GM03348 (cell line): ENCODE measurements at places on chromosomes 6 and 20.

- no peak for DNase-seq
These were observed 487.8 kb downstream of the PTPRT start for GRCh38 chr20:42701948-42702347.

DNA sequence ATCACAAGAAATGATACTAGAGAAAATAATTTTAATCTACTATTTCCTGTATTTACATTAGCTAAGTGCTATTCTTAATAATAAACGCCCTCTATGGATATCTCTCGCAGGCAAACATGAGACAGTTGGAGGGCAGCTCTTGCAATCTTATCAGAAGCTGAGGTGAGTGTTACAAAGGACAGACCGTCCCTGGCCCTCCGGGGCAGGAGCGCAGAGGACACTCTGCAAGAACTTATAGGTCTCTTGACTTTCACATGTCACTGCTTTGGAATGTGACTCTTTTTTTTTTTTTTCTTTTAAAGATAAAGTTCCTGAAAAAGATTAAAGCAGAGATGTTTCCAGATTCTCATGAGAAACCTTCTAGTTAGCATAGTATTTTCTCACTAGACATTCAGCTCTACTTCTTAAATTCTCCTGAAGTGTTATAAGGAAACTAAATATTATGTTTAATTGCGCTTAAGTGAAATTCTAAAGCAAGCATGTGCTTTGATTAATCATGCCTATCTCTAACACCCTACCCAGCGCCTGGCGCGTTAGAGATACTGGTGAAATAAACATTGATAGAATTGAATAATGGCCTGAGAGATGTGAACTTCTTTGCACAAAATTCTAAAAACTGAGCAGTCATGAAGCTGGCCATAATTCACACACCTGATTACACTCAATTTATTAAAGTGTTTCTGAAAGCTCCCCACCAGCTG, 57.4 kb downstream of the SYTL3 start:
- peak; percentile 63 for DNase-seq

- DNase-seq, result no peak
These were observed 100.9 kb upstream of the ENPP5 start for GRCh38 chr6:46271728-46272127.

DNA sequence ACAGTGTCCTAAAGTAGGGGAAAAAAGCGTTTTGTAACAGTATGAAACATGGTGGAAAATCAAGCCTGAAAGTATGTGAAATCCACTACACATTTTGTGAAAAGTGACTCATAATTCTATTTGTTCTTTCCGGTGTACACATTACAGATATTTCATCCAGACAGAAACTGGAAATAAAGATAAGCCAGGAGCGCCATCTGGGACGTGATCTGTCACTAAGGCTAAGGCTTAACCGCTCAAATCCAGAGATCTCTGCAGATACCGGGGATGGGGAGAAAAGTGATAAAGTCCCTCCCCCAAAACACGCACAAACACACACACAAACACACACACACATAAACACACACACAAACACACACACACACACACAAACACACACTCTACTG, 26.6 kb upstream of the SRSF6 start:
- no peak for DNase-seq

GRCh38 chr20:43186312-43186711, 3.4 kb downstream of the PTPRT start:
- no peak for DNase-seq

GRCh38 chr6:46628976-46629375, 23.6 kb downstream of the CYP39A1 start:
- no peak for DNase-seq

DNA sequence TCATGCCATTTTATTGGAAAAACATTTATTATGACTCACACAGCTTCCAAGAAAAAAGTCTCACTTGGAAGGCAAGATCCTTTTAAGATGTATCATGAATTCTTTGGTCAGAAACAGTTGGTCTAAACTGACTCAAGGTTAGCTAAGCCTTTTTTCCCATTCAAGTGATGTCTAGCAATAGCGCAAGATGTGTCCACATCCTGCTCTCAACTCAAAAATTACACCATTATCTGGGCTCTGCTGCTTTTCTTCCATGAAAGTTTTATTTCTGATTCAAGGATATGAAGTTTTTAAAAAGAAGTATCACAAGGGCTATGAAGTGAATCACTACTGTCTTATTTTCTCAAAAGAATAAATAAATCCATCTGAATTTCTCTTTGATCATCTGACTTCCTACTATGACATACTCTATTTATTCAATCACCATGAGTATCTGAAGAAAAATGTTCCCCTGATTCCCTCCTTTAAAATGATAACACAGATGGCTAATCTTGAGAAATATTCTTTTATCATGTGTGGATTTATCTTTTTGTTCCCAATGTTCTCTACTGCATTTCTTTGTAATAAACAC, 139.2 kb downstream of the AHI1 start:
- DNase-seq, result peak; percentile 74

- DNase-seq, result no peak
These were observed 13.3 kb upstream of the MYT1 start for GRCh38 chr20:64150756-64151632.

DNA sequence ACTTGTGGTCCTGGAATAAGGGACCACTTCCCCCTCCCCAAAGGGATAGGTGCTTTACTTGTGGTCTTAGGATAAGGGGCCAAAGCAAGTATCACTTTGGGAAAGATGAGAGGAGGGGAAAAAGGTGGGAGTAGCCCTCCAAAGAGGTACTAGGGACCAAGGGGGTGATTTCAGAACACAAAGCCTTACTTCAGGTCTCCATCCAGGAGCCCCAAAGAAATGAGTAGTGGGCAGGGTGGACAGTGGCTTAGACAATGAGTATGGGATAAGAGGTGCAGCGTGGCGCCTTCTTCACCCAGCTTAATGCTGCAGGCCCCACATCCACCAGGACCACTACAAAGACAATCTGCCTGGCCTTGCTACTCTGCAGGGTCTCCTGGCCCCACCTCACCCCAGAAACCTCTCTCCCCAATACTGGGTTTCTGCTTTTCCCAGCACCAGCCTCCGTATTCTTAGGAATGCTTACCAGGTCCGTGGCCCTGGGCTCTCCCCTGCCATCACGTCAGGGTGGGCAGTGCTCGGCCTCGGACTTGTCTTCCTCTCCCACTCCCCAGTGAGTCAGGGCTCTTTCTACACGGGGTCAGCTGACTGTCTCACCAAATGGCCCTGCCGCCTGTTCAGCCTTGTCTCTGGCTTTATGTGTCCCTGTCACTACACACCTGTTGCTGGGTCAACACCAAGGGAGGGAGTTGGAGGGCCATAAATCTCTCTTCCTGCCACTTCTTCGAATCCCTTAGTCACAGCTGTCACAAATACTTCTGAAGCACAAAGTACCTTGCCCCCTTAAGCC, 3.1 kb downstream of the NNAT start:
- no peak for DNase-seq

- peak; percentile 78 for DNase-seq
These were observed 277.7 kb upstream of the ECI2 start for GRCh38 chr6:4413073-4413472.

- no peak for DNase-seq
These were observed 16.2 kb downstream of the ADGRB3 start for GRCh38 chr6:68651011-68651985.

DNA sequence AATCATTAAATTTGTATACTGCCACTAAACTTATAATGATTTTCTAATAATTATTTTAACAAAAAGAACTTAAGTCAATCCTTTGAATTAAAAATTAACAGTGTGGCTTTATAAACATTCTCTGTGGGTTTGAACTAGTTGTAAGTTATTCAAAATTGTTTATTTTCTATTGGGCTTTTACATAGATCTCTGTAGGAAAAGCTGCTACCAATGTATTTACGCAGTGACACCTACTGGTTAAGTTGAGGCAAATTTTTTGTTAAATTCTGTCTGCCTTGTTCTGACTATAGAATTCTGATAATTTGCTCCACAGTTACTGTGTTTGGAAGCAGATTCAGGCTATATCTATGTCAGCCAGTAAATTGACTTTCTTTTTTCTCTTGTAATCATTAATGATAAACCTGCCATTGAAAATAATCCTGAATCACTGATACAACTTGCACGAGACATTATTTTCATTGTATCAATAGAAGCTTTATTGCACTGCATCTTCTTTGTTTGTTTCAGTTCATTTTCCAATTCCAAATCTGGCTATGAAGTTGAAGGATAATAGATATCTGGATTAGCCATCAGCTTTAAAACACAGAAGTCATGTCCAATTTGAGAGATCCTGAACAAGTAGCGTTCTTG, 66.0 kb upstream of the UTRN start:
- DNase-seq, result peak; percentile 60

DNA sequence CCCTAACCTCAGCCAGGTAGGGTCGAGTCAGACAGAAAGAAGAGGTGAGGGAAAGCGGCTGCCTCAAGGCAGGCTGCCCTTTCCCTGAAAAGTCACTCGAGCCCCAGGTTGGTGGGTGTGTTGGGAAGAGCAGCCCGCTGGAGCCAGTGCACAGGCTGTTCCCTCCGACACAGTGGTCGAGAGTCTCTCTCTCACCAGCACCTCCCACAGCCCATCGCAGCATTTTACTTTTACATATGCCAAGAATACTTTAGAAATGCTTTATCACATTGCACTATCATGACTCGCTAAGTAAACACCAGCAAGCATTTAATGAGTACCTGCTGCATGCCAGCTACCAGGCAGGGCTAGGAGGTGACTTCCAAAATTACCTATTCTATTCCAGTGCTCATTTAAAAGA, 1.7 kb downstream of the PRPH2 start:
- DNase-seq, result no peak

DNA sequence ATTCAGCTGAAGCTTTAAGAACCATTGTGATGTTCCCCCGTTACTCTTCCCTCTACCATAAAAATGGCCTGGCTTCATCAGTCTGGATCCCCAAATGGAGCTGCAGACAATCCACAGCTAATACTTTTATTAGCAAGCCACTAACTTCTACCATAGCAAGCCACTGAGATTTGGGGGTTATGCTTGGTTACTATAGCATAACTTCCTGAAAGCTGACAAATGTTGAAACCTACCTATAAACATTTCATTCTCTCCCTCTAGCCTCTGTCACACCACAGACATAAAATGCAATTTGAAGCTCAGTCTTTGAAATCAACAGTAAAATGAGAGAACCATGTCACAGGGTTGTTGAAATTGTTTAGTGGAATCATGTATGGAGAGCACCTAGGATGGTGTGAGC, 3.0 kb upstream of the HTR1E start:
- no peak for DNase-seq

DNA sequence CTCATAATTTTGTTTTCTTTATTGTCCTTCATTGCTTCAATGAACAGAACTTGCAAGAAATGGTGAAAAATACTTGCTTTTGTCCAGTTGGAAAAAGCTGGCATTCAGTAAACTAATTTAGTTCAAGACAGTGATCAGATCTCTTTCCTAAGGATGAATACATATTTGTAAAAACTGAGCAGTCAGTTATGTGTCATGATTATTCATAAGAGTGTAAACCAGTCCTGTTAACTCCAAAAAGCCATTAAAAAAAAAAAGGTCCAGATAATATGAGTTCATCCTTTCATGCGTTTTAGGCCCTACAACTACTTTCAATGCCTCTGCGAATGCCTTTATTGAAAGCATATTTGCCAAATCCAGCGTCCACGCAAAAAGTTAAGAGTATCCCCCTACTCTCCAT, 609 bp downstream of the PGM3 start:
- peak; percentile 28 for DNase-seq

GRCh38 chr20:9955646-9956045, 79.1 kb upstream of the ANKEF1 start:
- DNase-seq, result no peak

- peak; percentile 95 for DNase-seq
These were observed 40.1 kb downstream of the OR2B2 start for GRCh38 chr6:27871924-27872638.

DNA sequence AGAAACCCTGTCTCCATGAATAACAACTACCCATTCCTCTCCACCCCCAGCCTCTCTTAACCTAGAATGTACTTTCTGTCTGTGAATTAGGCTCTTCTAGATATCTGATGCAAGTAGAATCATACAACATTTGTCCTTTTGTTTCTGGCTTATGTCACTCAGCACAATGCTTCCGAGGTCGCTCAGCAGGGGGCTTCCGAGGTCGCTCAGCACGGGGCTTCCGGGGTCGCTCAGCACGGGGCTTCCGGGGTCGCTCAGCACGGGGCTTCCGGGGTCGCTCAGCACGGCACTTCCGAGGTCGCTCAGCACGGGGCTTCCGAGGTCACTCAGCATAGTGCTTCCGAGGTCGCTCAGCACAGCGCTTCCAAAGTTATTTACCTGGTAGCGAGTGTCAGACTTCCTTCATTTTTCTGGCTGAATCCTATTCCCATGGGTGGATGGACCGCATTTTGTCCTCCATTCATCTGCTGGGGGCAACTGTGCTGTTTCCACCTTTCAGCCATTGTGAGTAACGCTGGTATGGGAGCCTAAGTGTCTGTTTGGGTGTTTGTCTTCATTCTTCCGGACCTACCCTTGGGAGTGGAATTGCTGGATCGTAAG, 31.0 kb upstream of the BHLHE23 start:
- DNase-seq, result no peak

- no peak for DNase-seq
These were observed 17.6 kb downstream of the HEBP2 start for GRCh38 chr6:138421608-138422007.

GRCh38 chr6:89944826-89945407, 50.6 kb downstream of the GJA10 start:
- no peak for DNase-seq

GRCh38 chr20:53381568-53382262, 211.9 kb downstream of the ZNF217 start:
- no peak for DNase-seq

DNA sequence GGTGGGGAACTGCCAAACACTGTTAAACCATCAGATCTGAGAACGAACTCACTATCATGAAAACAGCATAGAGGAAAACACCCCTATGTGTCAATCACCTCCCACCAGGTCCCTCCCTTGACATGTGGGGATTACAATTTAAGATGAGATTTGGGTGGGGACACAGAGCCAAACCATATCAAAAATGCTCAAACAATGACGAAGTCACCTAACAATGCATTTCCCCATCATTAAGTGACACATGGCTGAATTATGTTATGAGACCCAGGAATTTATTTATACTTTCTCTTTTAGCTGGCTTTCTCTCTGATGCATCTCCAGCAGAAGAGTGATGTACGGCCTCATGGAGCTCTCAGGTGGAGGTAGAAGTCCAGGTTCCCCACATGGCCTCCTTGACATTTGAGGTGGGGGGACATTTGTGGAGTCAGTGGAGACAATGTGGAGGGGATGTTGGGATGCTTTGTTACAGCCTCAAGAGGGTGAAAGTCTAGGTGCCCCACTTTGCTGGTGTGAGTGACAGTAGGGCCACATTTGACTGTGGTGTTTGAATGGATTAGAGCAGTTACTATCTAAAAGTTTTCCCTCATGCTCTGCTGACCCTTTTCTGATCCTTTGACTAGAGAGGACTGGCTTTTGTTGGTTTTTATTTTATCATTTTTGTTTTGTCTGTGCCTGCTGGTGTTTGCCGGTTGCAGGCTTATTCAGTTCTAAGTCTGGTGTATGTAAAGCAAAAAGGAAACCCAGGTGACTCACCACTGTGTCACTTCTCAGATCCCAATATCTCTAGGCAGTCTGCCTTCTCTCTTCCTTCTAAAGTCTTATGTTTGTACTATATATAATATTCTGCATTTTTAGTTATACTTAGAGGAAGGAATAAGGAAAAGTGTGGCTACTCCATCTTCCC, 18.5 kb upstream of the DCBLD1 start:
- DNase-seq, result peak; percentile 61
